ENCODE measurements at places on chromosomes 2 and 18.

- DNase-seq, result no peak
Measured at GRCh38 chr18:49648326-49648725, 86.5 kb downstream of the LIPG start.

- no peak for DNase-seq
Measured at GRCh38 chr2:136154384-136154783, 36.4 kb upstream of the CXCR4 start.

GRCh38 chr2:111186121-111186715, 65.5 kb downstream of the BCL2L11 start:
- no peak for DNase-seq

GRCh38 chr2:236282406-236282805, 18.2 kb upstream of the ASB18 start:
- DNase-seq, result no peak

- DNase-seq, result no peak
Measured at GRCh38 chr2:145065342-145065741, 545.4 kb upstream of the ZEB2 start.

DNA sequence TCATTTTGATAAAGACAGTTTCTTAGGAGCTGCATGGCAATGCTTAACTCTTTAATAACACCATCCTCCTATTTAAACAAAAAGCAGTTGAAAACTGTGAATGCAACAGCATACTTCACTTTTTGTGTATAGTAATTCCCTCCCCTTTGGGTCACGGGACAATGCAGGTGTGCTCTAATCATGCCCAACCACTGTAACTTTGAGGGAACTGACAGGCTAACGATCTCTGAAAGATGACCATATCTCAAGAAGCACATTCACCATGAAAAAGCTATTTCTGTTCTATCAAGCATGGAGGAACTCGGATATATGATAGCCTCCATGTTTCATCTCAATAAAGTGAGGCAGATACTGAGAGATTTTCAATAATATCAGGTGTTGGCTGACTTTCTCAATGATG, 81.1 kb upstream of the CD226 start:
- no peak for DNase-seq

- DNase-seq, result no peak
Measured at GRCh38 chr18:77911971-77912605, 662.4 kb downstream of the GALR1 start.

DNA sequence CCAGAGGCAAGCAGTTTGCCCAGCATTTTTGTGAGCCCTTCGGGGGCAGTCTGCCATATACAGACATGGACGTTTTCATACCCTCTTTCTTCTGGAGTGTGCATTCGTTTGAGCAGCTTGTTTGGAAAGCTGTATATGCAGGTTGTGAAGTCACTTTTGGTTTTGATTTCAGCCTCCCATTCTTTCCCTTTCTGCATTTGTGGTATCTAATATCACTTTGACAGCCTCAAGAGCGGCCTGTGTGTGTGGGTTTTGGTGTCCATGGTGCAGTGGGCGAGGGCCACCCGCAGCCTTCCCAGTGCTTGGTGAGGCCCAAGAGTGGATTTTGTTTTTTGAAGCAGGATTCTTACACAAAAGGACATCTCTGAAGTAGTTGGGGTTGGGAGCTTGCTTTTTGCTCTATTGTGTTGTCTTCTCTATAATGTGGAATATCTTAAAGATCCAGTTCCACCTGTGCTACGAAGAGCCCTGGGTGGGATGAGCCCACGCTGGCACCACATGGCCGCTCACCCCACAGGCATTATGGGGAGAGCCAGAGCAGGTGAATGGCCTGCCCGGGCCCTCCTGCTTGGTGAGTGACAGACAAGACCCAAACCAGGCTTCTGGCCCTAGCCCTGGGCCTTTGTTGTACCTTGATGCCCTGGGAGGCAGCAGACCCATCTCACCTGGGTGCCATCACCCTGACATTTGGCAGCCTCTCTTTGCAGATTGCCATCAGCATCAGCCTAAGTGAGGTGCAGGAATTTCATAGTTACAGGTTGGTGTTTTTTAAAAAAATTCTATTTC, 29.5 kb downstream of the INPP4A start:
- no peak for DNase-seq

- DNase-seq, result no peak
Measured at GRCh38 chr2:240201866-240202265, 61.4 kb upstream of the OTOS start.

- no peak for DNase-seq
Measured at GRCh38 chr18:10351219-10351818, 103.1 kb upstream of the APCDD1 start.

DNA sequence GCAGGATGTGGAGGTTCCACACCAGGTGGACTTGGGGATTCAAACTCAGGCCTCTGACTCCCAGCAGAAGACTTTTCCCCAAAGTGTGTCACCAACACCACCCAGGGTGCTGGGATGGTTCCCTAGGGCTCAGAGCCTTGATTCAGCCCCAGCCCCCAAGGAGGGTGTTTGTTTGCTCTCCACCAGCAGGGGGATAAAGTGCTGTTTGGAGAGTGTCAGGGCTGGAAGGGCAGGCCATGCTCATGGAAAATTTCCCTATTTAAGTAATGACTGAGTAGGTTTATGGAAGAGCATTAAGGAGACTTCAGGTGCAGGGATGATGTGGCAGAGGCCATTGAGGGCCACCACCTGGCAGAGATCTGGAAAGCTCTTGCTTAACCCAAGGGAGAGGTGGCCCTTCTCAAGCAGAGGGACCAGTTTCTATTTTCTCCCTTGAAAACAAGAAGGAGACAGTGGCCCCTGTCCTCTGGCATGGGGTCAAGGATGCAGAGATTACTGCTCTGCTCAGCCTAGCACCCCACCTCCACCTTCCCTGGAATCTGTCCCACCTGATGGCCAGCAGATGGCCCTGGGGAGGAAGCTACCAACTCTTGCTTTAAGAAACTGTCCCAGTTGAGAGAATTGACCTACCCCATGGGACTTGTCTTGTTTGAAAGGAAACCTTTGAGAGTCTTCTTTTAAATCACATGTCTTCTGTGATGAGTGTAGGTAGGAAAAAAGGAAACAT, 122.1 kb downstream of the ACOXL start:
- DNase-seq, result no peak

- DNase-seq, result no peak
Measured at GRCh38 chr18:44823782-44824181, 143.1 kb downstream of the SETBP1 start.

GRCh38 chr2:134628453-134628852, 90.3 kb downstream of the TMEM163 start:
- no peak for DNase-seq

- no peak for DNase-seq
Measured at GRCh38 chr2:237861875-237862527, 2.6 kb downstream of the RAMP1 start.

- DNase-seq, result no peak
Measured at GRCh38 chr2:177812713-177813396, 259.7 kb downstream of the PDE11A start.

GRCh38 chr18:8400193-8400752, 209.0 kb upstream of the RAB12 start:
- no peak for DNase-seq

GRCh38 chr18:39913672-39914366, 2041.2 kb upstream of the PIK3C3 start:
- no peak for DNase-seq

GRCh38 chr2:235954888-235955480, 213.2 kb downstream of the GBX2 start:
- DNase-seq, result no peak

DNA sequence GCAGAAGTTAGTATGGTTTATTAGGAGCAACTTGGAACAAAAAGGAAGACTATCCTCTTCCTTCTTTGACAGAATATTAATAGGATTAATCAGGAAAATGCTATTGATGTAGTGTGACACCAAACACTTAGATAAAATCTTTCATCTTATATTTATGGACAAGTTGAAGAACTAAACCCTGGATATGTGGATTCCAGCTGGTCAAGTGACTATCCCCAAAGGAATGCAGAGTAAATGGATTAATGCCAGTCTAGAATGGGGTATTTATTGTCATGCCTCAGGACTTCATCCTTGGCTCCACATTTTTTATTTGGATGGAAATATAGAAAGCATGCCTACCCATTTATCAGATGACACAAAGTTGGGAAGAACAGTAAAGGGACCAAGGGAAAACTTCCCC, 124.0 kb upstream of the TTC39C start:
- no peak for DNase-seq

GRCh38 chr2:217521820-217522219, 481.0 kb downstream of the TNS1 start:
- DNase-seq, result no peak

GRCh38 chr2:50641633-50642032, 390.3 kb downstream of the NRXN1 start:
- DNase-seq, result no peak

DNA sequence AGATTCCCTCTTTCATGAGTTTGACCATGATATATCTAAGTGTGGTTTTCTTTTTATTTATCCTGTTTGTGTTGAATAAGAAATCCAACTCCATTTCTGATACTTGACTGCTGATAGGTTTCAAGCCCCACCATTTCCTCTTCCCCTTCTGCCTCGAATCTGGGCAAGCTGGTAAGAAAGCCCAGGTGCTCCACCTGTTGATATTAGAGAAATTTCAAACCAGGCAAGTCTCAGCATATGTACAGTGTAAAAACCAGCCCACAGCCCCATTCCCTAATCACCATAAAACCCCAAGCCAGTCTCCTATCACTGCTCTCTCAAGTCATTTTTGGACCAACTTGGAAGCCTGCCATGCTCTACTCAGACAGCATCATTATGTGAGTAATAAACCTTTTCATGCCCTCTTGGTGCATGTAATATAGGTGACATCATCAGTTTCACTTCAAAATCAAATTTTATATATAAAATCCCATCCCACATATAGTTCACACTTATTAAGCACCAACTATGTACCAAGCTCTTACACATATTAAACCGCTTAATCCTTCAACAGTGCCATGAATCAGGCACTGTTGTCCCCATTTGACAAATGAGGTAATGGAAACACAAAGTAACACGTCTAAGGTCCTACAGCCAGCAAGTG, 46.6 kb downstream of the SMAD2 start:
- no peak for DNase-seq

DNA sequence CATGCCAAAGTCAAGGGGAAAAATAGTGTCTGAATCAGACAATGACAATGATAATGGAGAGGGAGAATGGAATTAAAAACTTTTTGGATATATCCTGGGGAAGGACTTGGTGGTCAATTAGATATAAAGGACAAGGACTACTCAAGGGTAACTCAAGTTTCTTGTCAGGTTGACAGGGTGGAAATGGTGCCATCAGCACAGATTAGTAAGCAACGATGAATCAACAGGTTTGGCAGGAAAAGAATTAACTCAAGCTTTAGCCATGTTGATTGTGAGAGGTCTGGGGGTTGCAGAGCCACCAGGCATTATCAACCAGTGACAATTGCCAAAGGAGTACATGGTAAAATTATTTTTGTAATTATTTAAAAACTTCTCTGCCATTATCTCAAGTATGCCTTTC, 35.8 kb upstream of the SPATS2L start:
- DNase-seq, result no peak

DNA sequence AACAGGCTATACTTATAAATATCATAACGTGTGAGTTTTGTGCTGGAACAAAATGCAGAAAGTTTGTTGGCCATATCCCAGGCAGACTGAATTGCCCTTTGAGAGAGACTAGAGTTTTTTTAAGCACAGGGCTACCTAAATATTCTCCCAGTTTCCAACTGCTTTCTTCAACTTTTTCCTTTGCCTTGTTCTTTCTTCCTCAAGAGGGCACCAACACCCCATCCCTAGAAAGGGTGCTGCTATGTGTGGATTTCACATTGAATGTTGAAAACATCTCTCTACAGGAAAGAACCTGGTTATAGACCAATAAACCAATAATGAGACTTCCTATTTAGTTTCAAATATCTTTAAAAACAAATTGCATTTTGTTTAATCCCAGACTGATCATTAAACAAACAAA, 87.9 kb downstream of the ICOS start:
- DNase-seq, result no peak

All from activated gamma-delta T cell treated with anti-CD3 and anti-CD28 coated beads, Interleukin-2, amount 50 U/mL, for 16 hours (primary cell).